ENCODE measurements at places on chromosomes 4 and X.

DNA sequence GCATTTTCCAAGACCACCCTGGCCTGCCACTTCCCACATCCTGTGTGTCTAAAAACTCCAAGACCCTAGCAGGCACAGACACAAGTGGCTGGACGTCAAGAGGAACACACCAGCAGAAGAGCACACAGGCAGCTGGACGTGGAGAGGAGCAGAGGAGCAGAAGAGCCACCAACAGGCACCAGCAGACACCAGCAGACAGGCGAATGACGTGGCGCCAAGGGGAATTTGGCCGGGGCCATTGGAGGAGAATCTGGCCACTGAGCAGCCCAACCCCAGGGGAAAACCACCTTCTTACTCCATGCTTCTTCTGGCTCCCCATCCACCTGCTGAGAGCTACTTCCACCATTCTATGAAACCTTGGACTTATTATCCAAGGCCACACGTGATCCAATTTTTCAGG lies 243.1 kb upstream of the CTSO start:
- DNase-seq, result no peak

GRCh38 chr4:18518098-18518497 lies 496.5 kb upstream of the LCORL start:
- DNase-seq, result no peak

- DNase-seq, result no peak
Measured at GRCh38 chr4:139768896-139769295, 103.3 kb downstream of the MGST2 start.

GRCh38 chr4:170697845-170698244 lies 608.1 kb upstream of the AADAT start:
- no peak for DNase-seq

GRCh38 chrX:41288641-41289040 lies 45.3 kb upstream of the DDX3X start:
- DNase-seq, result no peak

DNA sequence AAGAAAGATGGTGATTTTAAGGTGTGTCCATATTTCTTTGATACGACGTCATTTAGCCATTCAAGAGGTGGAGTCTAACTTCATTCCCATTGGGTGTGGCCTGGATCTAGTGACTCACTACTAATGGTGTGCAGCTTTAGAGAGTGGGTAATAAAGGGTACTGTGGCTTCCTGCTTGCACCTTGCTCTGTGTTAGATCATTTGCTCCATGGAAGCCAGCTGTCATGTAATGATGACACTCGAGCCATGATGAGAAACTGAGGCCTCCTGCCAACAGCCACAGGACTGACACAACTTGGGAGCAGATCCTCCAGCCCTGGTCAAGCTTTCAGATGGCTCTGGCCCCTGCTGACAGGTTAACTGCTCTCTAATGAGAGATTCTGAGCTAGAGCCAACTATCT lies 82.0 kb downstream of the UNC5C start:
- DNase-seq, result no peak

Measured in Ammon's horn (tissue), 1 donor.